ENCODE measurements at places on chromosomes 4 and X.

DNA sequence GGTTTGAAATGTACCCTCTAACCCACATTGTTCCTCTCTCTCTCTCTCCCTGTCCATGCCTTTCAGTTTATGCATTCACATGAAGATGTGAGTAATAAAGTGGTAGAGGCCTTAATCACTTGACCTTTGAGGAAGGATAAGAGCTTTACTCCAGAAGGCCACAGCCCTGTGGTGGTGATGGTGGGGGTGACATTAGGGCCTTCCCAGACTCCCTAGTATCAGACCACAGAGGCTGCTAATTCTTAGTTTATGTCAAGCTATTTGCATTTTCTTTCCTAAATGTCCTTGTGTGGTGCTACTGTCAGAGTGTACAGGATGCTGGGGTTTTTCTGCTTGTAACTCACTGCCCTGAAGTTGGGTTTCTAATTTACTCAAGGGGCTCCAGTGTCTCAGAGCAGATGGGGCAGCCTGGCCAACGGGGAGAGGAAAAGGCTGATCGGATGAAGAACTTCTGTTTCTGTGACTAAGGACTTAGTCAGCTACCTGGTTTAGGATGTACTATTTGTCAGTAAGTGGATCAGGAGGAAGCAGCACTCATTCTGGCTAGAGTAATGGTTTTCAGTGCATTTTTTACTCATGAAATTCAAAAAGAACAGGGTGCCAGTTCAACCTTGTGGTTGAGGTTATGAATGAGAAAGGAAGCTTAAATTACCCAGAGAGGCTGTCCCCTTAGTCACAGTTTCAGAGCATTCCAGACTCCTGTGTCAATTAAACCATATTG, 509.6 kb upstream of the DIPK2B start:
- peak; percentile 56 for DNase-seq

DNA sequence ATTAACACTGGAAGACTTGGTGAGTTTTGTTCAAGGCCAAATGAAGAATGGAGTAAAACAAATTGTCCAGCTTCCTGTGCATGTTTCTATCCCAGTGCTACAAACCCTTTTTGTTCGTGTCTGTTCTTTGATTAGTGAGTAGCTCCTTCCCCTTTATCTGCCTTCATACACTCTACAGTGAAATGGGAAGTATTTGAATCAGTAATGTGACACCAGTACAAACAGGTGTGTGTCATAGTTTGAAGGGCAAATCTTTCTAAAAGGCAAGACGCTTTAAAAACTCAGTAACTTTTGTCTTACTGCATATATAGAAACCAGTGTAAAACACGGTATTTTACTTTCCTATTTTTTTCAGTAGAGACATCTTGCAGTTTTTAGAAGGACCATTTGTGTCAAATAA, 5.9 kb downstream of the ARHGEF38 start:
- DNase-seq, result no peak

DNA sequence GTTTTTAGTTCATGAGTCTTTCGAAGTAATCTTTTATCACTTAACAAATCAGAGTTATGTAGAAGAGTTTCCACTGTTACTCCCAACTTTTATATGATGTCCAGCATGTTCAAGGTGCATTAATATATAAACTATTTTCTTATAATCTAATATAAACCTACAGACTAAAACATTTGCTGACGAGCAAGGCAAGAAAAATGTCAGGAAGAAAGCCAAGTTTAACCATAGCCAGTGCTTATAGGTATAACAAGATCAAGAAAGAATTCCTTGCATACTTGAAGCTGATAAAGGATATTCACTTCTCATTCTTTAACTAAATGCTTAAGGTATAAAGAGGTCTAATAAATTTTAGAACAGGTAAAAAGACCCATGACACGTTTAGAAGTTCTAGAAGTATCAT, 167.7 kb downstream of the NPNT start:
- no peak for DNase-seq

- DNase-seq, result no peak
These were observed 549.8 kb upstream of the PRKX start for GRCh38 chrX:4263030-4263803.

- DNase-seq, result no peak
These were observed 32.3 kb upstream of the C4orf50 start for GRCh38 chr4:6050551-6050950.

- DNase-seq, result no peak
These were observed 5.4 kb upstream of the TAPT1 start for GRCh38 chr4:16231570-16232245.

GRCh38 chr4:37639551-37640285, 46.5 kb downstream of the RELL1 start:
- no peak for DNase-seq

DNA sequence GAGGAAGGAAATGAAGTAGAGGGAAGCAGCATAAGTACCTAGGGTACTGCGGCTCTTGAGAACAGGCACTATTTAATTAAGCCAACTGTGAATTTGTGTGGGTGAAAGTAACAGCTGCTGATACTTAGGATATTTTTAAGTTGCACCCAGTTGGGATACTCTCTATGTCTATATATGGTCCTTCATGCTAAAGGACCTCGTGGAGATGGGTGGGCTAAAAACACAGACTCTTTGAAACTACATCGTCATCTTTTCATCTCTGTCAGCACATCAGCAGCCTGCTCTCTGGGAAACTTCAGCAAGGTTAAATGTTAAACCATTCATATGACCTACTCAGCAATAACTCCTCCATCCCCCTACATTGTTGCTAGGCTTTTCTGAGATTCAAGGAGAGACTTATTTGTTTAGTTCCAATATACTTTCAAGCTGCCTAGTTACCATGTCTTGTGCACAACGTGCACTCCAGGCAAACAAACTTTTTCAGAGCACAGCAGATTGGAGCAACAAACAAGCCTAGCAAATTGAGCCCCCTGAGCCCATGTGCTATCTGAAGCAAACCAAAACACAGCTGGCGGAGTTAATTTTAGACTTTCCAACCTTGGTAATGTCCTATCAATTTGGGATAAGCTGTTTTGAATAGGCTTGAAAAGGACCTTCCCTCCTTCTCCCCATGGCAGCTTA, 6.2 kb upstream of the MOB1B start:
- no peak for DNase-seq

- DNase-seq, result no peak
These were observed 5.1 kb upstream of the FAM184B start for GRCh38 chr4:17786567-17786966.

DNA sequence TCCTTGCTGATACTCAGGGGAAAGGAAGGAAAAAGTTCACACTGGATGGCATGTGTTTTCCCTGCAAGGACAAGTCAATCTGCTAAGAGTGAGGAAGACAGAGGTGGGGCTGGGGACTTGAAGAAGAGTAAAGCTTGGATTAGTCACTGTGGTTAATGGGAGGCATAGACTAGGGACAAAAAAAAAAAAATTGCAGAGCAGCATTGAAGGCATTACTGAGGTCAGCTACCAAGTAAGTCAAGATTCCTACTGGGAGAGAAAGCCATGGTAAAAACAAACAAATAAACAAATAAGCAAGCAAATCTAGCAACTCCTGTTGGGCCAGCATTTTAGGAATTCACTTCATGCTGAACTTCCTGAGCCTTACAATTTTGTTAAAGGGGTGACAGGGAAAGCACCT, 58.2 kb upstream of the GPC4 start:
- DNase-seq, result no peak

DNA sequence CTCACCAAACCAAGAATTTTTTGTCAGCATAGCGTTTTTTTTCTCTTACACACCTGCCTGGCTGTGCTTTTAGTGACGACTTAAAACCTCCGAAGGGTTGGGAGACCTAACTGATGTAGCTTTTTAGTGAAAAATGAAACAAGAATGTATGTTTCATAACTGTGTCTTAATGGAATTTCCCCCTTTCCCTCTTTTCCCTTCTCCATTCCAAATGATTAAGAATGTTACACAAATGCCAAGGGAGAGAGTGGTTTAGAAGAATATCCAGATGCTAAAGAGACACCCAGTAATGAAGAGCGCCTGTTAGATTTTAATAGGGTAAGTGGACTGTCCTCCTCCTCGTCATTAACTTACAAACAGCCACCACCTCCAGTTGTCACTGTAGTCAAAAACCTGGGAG, 33.2 kb upstream of the TBC1D14 start:
- no peak for DNase-seq

DNA sequence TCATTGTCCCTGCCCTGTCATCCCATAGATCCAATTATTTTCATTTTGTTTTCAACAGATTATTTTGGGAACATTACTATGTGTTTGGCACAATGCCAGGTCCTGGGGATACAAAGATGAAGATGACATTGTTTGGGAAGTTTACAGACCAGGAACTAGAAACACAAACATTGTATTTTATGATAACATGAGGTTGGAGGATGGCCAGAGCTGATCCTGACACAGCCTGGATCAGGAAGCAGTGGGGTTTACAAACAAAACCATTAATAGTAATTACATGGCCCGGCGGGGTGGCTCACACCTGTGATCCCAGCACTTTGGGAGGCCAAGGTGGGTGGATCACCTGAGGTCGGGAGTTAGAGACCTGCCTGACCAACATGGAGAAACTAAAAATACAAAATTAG, 29.9 kb downstream of the CLRN2 start:
- DNase-seq, result no peak

GRCh38 chrX:103539695-103540094, 20.4 kb upstream of the RAB40A start:
- DNase-seq, result no peak

DNA sequence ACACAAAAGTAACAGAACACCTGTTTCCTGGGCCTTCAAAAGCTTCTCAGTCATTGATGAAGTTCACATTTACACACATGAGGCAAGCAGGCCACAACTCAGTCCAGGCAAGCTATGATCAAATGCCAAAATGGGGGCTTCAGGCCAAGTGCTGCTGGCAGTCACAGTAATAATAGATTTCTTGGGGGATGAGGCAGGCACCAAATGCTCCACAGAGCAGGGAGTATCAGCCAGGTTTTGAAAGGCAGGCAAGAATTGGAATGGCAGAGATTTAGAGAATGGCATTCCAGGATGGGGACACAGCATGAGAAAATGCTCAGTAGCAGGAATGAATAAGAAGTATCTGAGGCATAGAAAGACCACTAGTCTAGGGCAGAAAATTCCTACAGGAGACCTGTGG, 52.8 kb downstream of the GRIA3 start:
- no peak for DNase-seq

DNA sequence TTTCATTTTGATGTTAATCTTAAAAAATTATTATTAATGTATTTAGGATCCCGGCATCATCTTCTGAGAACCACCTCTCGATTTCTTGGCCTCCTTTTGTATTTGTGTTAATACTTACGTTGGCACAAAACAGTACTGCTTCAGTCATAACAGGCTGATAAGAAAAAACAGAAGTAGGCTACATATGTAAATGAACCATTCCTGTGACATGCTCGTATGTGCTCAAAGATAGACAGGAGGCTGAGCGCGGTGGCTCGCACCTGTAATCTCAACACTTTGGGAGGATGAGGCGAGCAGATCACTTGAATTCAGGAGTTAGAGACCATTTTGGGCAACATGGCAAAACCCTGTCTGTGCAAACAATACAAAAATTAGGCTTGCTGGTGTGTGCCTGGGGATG, 109.4 kb upstream of the H2AZ1 start:
- DNase-seq, result no peak

DNA sequence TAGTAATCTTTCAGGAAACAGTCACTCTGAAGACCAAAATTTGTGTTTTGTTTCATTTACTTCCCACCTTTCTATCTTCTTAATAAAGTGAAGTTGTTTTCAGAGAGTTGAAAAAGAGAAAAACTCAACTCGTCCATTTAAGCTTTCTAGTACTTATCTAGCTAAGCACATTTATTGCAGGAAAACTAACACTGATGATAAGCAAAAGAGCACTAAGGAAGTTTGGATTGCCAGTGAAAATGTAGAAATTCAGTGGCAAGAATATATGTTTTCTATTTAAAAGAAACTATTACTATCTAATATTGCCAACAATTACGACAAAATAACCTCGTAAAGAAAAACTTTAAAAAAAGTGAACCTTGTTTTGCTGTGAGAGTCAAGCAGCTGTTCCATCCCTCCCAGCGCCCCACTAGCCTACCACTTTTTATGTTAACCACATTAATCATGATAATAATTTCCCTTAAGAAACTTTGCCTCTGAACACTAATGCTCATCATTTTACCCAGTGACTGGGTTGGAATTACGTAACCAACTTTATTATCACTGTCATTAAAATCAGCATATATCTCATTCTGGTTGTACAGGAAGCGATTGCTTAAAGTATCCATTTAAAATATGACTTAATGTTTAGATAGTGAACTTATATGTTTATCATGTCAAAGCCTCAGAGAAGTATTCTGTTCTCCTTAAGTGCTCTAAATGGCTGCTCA, 24.8 kb downstream of the SPRY1 start:
- DNase-seq, result no peak

DNA sequence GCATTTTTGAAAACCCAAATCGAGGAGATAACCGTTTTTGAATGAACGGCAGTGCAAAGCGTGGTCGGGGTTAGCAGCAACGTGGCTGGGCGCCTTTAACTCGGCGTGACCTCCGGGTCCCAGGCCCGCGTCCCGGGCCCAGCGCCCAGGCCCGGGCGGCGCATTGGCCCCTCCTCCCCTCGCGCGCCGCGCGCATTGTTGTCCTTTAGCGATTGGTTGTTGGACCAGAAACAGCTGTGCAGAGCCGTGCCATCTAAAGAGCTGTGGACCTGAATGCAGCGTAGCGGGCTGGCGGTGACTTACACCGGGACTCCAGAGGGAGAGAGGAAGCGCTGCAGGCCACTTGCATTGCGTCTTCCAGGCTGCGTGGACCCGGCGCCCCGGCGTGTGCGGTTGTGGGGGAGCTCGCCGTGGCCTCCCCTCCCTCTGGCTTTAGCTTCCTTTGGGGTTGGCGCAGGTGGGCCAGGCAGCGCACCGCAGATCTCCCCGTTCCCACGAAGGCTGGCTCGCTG, at the start of gene STOX2:
Gene STOX2, plus strand, starts transcription at position 227 of the 512 bp plus-strand sequence. CDS start 1,484 bp downstream, outside the sequence.
- DNase-seq, result no peak

DNA sequence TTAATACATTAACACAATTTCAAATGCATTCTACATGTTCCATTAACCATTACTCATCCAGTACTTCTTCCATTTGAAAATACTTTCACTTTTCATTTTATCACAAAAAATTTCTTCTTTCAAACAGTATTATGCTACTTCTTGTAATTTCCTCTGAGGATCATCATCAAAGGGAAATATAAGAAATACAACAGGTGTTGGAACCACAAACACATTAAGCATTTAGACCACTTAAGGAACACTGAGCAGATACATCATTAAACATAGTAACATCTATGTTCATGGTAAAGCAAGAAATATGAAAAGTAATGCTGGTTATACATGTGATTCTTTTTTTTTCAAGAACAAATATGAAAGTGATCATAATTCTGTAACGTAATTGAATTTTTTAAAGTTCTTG, 2207.0 kb downstream of the ARAP2 start:
- DNase-seq, result no peak

DNA sequence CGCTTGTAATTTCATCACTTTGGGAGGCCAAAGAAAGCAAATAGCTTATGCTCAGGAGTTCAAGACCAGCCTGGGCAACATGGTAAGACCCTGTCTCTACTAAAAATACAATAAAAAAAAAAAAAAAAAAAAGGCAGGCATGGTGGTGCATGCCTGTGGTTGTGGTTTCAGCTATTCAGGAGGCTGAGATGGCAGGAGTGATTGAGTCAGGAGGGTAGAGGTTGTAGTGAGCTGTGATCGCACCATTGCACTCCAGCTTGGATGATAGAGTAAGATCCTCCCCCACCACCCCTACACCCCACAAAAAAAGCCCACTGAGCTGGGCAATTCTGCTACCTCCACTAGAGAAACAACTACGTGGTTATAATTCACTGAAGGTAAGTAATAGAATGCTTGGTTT, 118.8 kb upstream of the PCDH18 start:
- DNase-seq, result no peak

Data from GOT3 (cell line).